ENCODE measurements at places on chromosomes 12 and 14.
A peak's percentile ranks its signal among the peaks of the same experiment; 100 is the strongest.

GRCh38 chr14:60705100-60705499 lies 19.1 kb downstream of the SIX4 start:
- no peak for DNase-seq

DNA sequence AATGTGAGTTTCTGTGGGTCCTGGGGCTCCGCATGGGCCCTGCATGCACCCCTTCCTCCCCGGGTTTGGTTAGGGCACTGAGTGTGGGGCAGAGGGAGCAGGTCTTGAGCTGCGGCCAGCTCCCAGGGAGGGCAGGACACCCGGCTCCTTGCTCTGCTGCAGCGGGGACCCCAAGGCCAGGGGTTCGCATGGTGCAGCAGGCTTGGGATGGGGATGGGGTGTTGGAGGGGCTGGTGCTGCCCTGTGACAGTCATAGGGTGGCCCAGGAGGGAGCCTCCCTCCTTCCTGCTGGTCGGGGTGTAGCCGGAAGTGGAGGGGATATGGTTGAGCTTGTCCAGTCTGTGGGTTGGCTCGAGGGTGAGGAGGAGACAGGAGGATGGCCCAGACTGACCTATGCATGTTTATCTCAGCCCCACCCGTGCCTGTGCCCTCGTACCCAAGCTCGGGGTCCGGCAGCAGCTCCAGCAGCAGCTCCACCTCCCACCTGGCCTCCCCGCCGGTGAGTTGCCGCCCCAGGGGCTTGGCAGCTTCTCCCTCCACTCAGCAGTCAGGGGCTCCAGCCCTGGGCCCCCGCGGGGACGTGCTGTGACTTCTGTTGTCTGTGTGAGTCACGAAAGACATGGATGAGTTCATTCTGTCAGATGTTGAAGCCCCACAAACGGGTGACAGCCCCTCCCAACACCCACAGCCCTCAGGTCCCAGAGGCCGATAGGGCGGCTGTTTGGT lies 16.0 kb downstream of the ULK1 start:
- no peak for DNase-seq

GRCh38 chr12:71900091-71900490 lies 38.6 kb upstream of the TPH2 start:
- no peak for DNase-seq

DNA sequence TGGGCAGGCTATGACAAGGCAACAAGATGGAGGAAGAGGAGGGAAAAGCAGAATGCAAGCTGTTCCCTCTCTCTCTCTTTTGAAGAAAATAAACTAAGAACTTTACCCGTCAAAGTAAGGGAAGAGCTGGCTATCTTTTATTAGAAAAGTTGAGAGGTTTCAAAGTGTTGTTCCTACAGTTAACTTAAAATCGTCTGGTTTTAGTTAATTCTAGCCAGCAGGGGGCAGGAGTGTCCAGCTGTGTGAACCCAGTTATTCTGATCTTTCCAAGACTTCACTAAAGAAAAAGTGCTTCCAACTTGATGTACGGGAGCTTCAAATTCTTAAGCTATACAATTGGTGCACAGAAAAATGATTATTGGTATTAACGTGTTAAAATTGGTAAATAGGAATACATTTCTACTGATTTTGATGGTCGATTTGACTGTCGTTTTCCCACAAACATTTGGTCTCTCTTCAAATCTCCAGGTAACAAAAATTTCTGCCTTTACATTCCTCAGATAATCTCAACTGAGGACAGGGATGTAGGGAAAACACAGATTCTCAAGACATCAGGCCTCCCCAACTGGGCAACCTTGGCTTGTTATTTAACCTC lies 28.4 kb upstream of the MON2 start:
- peak; percentile 69 for DNase-seq

- DNase-seq, result no peak
Observed at GRCh38 chr12:118109088-118109487, 5.3 kb upstream of the VSIG10 start.

- DNase-seq, result no peak
Observed at GRCh38 chr12:77777274-77777673, 53.4 kb upstream of the NAV3 start.

DNA sequence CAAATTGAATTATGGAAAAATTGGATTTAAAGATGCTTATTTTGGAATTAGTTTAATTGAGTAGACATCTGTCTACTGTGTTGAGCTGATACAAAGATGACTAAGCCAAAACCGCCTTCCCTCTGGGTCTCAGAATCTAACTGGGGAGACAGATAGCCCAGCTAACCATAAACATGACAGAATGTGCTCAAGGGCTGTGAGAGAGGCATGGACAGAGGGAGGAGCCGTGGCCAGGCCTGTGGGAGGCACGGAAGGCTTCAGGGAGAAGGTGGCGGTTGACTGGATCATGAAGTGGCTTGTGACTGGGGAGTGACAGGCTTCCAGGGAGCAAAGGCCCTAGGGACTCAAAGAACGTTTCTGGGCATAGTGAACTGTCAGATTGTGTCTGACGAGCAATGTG lies 74.6 kb downstream of the DACT1 start:
- no peak for DNase-seq

- DNase-seq, result peak; percentile 60
Observed at GRCh38 chr12:12334367-12335040, 15.5 kb downstream of the MANSC1 start.

DNA sequence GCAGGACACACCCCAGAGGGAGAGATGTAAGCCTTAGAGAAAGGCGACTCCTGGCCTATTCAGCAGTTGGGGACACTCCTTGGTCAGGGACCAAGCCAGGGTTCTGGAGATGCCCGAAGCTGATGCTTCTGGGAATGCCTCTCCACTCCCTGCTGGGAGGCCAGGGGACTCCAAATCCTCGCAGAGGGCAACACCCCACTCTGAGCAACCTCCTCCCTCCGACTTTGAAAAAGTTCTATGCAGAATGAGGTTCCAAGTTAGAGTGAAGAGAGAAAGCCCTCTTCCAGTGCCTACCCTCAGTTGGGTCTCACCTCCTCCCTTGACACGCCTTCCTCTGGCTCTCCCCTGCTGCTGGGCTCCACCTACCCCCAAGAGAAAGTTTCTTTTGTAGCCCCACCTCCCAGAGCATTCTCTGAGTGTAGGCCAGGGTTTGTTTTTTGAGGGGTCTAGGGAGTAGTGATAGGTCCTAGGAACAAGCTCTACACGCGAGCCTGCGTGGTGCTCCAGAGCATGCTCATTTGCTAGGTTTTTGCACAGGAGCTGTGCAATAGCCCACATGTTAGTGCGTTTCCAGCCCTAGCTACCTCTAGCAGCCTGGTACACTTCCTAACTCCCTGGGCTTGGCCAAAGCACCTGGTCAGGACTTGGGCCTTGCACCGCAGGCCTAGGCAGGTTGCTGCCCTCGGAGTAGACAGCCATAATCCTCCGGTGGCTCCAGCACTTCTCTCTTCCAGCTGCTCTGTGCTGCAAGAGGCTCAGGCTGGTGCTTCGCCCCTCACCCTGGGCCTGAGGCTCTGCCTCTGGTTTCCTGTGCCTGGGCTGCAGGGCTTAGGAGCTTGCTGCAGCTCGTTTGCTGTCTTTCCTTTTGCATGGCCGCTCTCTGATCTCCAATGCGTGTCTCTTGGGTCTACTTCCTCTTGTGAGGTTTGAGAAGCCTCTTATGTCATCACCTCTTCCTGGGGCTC lies 590 bp upstream of the CEBPE start:
- DNase-seq, result peak; percentile 65

GRCh38 chr12:104175726-104176247 lies 37.8 kb upstream of the NFYB start:
- no peak for DNase-seq

GRCh38 chr12:114134922-114135321 lies 168.8 kb upstream of the RBM19 start:
- no peak for DNase-seq

DNA sequence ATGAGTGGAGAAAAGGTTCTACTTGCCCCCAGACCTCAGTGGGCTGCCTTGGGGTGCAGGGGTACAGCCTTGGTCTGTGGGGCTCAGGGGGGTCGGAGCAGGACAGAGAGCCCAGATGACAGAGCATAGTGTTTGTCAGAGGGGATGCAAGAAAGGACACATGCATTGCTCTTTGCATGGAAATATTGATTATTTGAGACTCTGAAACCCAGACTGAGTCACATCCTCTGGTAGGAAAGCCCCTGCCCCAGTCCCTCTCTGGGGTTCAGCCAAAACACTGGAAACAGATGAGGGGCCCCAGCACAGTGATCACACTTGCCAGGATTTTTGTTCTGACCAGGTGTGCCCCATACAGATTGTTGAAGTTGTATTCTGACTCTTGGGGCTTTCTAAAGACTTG lies 1094.4 kb downstream of the BCL11B start:
- peak; percentile 43 for DNase-seq

- no peak for DNase-seq
Observed at GRCh38 chr12:106815741-106816140, 41.3 kb downstream of the RIC8B start.

GRCh38 chr12:10362828-10363657 lies 26.8 kb downstream of the KLRK1 start:
- DNase-seq, result no peak

DNA sequence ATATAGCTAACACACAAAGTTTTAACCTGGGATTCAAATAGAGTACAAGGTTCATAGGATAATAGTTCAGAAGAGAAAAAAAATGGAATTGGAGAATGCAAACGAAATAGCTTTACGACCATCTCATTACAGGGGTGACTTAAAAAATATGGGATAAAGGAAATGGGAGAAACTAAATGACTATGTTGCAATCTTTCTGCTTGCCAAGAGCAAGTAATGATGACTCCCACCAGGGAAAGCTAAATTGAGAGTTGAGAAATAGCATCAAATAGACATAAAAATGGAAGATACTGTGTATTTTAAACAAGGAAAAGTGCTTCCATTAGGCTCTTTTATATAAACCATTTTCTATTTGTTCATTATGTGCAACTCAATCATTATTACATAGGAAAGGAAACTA lies 155.7 kb upstream of the ATXN7L3B start:
- no peak for DNase-seq

- DNase-seq, result no peak
Observed at GRCh38 chr12:130351326-130351725, 13.6 kb downstream of the PIWIL1 start.

GRCh38 chr12:110286623-110287022 lies 5.6 kb downstream of the ATP2A2 start:
- no peak for DNase-seq

DNA sequence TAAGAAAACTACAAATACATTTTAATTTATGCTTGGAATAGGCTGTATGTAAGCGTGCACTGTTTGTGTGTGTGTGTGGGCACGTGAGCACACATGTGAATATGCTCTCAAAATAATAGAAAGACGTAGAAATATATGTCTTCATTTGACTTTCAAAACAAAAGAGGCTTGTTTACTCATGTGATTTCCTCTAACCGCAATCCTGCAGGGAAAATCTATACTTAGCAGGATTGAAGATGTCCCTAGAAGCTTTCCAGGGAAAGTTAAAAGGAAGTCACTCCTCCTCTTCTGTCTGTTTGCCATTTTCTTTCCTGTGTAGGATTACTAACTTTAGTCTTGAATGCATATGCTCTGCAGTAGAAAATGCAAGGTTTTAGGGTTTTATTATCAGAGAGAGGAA lies 404.7 kb downstream of the MDGA2 start:
- DNase-seq, result no peak

- peak; percentile 63 for DNase-seq
Observed at GRCh38 chr12:47397664-47398281, 308.1 kb downstream of the RPAP3 start.

DNA sequence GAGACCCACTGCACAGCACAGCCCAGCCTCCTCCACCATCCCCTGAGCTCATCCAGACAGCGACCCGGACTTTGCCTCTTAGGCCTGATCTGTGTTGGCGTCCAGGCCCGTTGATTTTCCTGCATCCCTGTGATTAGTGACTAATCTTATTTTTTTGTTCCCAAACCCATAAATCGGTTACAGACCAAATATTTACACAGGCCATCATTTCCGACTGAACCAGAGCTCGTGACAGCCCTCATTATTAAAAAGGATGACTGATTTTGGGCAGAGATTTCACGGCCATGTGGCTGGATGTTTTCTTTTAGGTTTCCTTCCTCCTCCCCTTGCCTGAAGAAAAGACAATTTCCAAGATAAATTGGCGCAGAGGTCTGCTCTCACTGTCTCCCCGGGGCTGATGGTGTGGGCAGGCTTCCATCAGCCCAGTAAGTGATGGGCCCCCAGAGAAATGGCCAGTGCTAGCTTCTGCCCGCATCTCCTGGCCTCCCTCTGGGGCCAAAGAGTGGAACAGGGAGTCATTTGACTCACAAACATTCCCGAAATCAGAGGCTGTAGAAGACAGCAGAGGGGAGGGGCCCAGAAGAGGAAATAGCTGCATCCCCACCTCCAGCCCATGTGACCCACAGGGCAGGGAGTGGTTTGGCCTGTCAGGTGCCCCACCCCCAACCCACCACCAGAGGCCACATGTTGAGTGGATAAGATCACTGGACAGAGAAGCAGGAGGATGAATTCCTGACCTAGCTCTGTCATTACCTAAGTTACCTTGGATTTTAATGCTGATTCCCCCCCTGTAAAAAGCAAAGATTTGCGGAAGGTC lies 283.5 kb downstream of the KSR2 start:
- DNase-seq, result no peak

DNA sequence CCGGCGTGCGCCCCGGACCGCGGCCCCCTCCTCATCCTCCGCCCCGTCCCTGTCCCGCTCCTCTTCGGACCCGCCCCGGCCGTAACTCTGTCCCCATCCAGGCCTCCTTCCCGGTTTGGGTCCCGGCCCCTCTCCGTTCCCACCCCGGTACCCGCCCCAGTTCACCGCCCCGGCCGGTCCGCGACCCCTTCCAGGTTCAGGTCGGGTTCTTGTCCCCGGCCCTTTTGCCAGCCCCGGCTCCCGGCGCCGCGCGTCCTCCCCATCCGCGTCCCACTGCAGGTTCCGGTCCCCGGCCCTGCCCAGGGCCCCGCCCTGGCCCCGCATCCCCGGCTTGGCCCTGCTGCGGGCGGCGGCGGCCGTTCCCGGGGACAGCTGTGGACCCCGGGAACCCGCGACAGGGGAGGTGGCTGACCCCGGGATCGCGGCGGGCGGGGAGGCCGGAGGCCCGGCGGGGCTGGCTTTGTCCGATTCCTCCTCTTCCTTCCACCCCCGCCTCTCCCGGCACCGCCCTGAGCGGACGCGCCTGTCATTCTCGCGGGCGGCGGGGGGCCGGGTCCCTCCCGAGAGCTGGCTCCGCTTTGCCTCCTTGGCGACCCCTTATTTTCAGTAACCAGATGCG lies 601 bp downstream of the KLC1 start:
- DNase-seq, result peak; percentile 62

GRCh38 chr12:64808110-64808509 lies 16.3 kb upstream of the TBC1D30 start:
- no peak for DNase-seq

DNA sequence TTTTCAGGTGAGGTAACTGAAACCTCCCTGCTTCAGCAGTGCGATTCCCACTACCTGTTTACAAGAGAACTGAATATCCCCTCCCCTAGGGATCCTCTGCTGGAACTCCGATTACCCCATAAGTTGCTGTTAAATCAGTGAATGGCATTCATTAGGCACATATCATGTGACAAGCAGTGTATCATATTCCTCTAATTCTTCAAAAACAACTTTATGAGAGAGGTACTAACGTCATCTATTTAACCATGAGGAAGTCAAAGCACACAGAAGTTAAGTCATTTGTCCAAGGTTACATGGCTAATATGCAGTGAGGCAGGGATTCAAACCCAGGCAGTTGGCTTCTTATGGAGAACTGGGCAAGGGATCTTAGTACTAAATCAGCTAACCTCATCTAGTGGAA lies 43.9 kb upstream of the PCED1B start:
- DNase-seq, result no peak

Measured in activated CD4-positive, alpha-beta T cell treated with anti-CD3 and anti-CD28 coated beads, Interleukin-2, amount 10 ng/mL, durations not matched to agents 7 days and 5 days (primary cell).